Karpas-422 (cell line): ENCODE measurements at places on chromosomes 7 and 10. TPM values are rescaled to one million over a fixed set of nuclear protein-coding genes. Genes with fewer than 3 reads are reported as not detected.

Gene ZP3
- not detected in 2 replicates for total RNA-seq

- H3K27ac ChIP-seq = no peak overlapping the region
- no peaks in the 10 kb centered on the region for H3K27me3 ChIP-seq
- H3K36me3 ChIP-seq = no peaks in the 10 kb centered on the region
- no peak overlapping the region for H3K4me3 ChIP-seq
- DNase-seq = peak; percentile 82
- H3K4me1 ChIP-seq = peaks cover 9% of the 10 kb centered on the region
Observed at GRCh38 chr10:99435986-99436638, 5.7 kb upstream of the GOT1 start.

DNA sequence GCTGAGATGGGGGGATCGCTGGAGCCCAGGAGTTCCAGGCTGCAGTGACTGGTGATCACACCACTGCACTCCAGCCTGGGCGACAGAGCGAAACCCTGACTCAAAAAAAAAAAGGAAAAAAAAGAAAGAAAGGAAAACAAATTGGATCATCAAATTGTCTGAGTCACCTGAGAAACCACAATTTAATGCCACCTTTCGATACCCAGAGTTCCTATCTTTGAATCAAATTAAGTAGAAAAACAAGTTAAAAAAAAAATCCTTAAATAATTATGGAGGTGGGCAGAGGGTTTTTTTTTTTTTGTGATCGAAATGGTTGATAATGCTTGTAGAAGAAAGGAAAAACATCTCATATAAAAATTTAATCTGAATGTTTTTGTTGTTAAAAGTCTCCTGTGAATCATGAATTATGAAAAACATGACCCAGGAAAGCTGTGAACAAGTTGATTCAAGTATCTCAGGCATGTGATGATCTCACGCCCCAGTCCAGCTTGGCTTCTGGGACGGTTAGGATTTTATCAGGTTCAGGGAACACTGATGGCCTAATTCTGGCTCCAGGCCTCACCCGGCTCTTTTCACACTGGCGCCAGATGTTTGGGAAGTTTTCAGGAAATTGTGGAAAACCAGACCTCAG lies 25.3 kb upstream of the CUX1 start:
- H3K4me3 ChIP-seq = no peak overlapping the region
- no peaks in the 10 kb centered on the region for H3K4me1 ChIP-seq
- no peak overlapping the region for H3K27ac ChIP-seq
- no peaks in the 10 kb centered on the region for H3K36me3 ChIP-seq
- no peaks in the 10 kb centered on the region for H3K27me3 ChIP-seq

- no peaks in the 10 kb centered on the region for H3K27me3 ChIP-seq
- H3K36me3 ChIP-seq = no peaks in the 10 kb centered on the region
- no peaks in the 10 kb centered on the region for H3K4me1 ChIP-seq
- H3K27ac ChIP-seq = no peak overlapping the region
- H3K4me3 ChIP-seq = no peak overlapping the region
Observed at GRCh38 chr7:124959676-124960075, 30.1 kb upstream of the POT1 start.
